ENCODE measurements at places on chromosomes 7 and 10.

DNA sequence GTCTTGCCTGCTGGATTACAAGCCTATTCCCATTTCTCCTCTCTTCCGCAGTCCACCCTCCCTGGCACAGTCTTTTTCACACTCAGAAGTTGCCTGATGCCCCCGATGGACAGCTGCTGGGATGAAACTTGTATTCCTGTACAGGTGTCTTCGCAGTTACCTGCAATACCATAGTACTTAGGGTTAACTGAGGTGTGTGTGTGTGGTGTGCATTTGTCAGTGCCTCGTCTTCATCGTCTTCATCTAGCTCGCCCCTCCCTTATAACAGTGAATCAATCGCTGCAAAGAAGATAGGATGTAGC is 11.0 kb downstream of the NXPH1 start:
- no peak for DNase-seq

DNA sequence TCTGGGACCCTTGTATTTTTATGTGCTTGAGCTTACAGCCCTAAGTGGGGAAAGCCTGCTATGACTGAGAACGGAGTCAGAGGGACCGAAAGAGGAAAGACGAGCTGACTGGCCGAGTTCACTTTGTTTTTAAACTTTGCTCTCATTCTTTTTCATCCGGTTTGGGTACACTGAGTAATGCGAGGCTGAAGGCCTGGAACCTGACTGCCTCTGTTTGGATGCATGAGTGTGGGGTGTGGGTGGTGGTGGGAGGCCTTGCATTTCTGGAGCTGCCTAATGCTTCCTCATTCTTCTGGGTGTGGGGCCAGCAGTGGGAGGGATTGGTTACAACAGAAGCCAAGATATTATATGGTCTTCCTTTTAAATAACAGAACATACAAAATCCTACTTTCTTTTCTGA is 155.5 kb downstream of the BUB3 start:
- DNase-seq = peak; percentile 8

DNA sequence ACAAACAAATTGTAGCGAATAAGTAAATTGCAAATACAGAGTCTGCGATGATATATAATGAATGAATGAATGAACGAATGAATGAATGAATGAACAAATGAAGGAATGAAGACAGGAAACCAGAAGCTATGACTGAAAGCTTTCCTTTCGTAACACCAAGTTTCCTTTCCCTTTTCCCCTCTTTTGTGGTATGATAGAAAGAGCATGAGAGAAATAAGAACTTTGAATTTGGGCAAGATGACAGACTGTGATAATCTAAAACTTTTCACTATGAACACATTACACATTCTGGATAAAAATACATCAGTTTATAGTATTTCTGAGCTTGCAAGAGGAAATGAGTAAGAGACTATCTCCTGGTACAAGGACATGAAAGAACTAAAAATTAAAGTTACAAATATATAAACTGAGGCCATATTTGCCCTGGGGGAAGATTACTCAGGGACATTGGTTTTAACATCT is 8.4 kb upstream of the UCN3 start:
- no peak for DNase-seq

GRCh38 chr10:80590585-80591125 is 53.0 kb downstream of the SH2D4B start:
- DNase-seq = no peak

DNA sequence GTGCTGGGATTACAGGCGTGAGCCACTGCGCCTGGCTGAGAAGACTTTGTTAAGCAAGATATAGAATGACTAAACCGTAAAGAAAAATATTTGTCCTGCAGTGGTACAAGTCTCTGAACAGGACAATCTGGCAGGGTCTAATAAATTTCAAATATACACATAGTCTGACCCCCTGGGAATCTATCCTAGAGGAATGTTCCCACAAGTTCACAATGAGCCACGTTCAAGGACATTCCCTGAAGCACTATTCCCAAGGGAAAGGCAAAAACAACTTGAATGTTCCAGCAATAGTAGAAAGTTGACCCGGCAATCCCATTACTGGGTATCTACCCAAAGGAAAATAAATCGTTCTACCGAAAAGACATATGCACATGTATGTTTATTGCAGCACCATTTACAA is 82.0 kb downstream of the HIP1 start:
- DNase-seq = no peak

- DNase-seq = no peak
These were observed 22.2 kb upstream of the BAIAP2L1 start for GRCh38 chr7:98423043-98423442.

DNA sequence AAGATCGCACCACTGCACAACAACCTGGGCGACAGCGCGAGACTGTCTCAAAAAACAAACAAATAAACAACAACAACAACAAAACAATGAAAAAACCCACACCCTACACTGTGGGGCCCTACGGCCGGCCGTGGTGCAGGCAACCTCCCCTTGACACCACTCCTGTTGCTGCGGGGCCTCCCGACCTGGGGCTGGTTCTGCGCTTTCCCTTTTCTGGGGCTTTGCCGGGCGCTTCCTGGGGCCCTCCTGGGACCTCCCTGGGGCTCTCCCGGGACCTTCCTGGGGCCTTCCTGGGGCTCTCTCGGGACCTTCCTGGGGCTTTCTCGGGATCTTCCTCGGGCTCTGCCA is 46.6 kb downstream of the INSIG1 start:
- no peak for DNase-seq

DNA sequence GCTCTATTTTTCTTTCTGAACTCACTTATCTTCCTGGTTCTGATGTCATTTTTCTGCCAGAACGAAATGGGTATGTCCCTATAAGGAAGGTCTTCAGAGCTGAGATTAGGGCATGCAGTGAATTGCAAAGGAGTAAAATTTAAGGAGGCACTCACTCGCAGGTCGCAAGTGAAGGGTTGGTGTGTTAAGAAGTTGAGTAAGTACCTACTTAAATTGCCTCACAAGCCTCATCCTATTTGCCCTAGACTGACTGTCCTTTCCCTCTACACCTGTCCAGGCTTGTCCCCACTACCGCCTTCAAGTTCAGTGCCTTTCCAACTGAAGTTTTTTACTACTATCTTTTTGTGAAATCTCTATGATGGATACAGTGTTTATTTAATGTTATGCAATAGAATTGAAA is 191.5 kb downstream of the AHR start:
- no peak for DNase-seq

- no peak for DNase-seq
These were observed 20.9 kb downstream of the MYOF start for GRCh38 chr10:93461109-93461806.

- no peak for DNase-seq
These were observed 5.5 kb upstream of the FIGNL1 start for GRCh38 chr7:50455658-50456057.
